ENCODE measurements at places on chromosomes 6 and 20. TPM values are rescaled to one million over a fixed set of nuclear protein-coding genes. Genes with fewer than 3 reads are reported as not detected.
A peak's percentile ranks its signal among the peaks of the same experiment; 100 is the strongest.

GRCh38 chr6:167455371-167455770, 130.5 kb downstream of the TTLL2 start:
- no peak for DNase-seq

DNA sequence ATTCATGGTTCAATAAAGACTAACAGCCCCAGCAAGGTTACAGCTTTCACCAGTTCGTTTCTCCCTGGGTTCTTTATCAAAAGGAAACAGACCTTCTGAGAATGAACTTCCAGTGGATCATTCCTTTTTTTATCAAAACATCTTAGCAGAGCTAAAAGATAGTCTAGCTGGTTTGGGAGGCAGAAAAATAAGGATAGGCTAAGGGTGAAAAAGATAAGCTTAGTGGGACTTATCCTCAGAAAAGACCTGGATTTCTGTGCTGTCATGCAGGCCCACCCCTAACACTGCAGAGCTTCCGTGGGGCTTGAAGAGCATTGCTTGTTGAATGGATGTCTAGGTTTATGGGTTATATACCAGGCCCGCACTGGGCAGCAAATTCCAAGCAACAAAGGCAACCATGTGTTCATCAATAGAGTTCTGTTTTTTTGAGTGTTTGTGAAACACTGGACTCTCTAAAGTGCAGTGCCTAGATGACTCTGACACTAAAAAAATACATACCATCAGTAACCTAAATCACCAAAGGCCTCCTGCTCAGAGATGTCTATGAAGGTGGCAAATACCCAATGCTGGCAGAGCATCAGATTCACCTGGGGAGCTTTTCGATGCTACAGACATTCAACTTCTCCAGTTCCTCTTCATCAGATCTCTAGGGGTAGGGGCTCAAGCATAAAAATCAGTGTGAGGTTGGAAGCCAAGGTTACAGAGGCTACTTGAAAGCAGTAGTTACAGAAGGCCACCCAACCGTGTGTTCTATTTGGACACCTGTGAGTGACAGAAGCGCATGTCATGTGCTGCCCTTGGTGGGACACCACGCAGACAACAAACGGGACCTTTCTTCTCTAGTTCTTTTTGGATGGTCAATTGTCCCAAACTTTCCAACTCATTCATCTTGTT, 53.0 kb downstream of the TNFAIP3 start:
- no peak for DNase-seq

DNA sequence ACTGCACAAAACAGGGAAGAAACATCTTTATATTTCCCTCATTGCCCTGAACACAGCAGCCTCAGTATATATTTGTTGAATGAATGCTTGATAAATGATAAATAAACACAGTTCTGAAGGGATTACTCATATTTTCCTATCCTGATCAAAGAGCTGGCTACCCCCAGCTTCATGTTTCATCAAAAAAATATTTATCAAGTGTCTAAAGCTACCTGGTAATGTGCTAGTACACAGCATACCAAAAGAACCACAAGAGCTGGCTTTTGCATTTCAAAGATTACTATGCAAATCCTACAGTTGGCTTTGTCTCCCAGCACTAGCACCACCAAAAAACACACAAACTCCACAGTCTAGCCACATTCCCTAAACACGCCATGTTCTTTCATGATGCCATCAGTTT, 130.0 kb downstream of the BTBD9 start:
- DNase-seq = no peak

DNA sequence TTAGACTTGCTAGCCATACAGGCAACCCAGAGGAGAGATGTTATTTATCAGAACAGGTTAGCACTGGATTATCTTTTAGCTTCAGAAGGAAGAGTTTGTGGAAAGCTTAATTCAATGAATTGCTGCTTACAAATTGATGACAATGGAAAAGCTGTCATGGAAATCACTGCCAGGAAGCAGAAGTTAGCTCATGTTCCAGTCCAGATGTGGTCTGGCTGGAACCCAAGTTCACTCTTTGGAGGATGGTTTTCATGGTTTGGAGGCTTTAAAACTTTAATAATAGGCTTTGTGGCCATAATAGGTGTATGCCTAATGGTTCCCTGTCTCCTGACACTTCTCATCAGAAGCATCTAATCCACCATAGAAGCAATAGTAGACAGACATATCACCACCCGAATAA, 699.0 kb downstream of the PHF3 start:
- no peak for DNase-seq

GRCh38 chr6:2396846-2397630, 151.6 kb upstream of the GMDS start:
- peak; percentile 45 for DNase-seq

DNA sequence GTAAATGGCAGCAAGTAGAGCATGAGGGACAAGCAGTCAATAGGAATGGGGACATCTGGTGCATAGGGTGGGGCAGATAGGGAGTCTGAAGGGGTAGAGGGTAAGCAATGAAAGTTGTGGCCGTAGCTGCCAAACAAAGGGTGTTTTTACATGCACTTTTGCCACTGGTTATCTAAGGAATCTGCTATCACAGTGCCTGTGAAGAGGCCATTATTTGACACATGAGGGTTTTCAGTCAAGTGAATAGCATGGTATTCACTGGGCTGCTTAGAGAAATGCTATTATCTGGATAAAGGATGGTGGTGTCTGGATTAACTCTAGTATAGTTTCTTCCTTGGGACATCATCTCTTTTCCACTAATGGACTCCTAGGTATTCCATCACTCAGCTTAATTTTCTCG, 118.2 kb downstream of the CARMIL1 start:
- no peak for DNase-seq

- DNase-seq = peak; percentile 72
Measured at GRCh38 chr20:4160761-4161305, 145.5 kb upstream of the RNF24 start.

GRCh38 chr6:89623749-89624148, 14.8 kb downstream of the LYRM2 start:
- DNase-seq = no peak

- no peak for DNase-seq
Measured at GRCh38 chr20:13229538-13229937, 8.5 kb downstream of the ISM1 start.

DNA sequence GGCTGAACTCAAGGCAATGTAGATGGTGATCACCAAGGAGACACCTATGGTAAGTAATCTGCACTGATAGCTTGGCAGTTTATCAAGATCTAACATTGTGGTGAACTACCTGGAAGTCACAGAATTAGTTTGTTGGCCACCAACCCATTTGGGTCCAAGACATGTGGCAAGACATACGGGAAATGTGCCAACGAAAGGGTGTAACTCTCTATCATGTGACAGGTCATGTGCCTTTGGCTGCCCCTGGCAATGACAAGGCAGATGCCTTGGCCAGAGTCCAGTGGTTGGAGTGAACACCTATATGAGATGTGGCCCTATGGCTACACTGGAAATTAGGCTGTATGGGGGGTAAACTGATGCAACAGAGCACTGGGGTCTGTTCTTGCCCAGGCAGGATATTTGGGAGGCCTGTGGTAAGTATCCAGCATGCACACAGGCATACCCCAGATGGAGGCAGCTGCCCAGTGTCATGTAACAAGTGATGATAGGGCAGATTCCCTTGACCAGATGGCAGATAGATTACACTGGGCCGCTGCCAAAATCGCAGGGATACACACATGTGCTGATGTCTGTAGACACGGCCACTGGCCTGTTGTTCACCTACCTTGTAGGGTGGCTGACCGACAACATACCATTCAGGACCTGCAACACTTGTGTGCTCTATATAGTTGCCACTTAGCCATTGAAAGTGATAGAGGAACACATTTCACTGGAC, 35.5 kb upstream of the HSF2 start:
- no peak for DNase-seq

POU3F2 gene
- 0.16 TPM for polyA plus RNA-seq

GPSM3 gene
- 17.7 TPM for polyA plus RNA-seq

PM20D2 gene
- polyA plus RNA-seq = 33.0 TPM

REM1 gene
- polyA plus RNA-seq = 6.0 TPM

PKIB gene
- 0.78 TPM for polyA plus RNA-seq

SNX3 gene
- 239 TPM for polyA plus RNA-seq
